CD4-positive, alpha-beta T cell treated with Interleukin-1 beta for 1 hour (primary cell): ENCODE measurements at places on chromosomes 16 and 17.

DNA sequence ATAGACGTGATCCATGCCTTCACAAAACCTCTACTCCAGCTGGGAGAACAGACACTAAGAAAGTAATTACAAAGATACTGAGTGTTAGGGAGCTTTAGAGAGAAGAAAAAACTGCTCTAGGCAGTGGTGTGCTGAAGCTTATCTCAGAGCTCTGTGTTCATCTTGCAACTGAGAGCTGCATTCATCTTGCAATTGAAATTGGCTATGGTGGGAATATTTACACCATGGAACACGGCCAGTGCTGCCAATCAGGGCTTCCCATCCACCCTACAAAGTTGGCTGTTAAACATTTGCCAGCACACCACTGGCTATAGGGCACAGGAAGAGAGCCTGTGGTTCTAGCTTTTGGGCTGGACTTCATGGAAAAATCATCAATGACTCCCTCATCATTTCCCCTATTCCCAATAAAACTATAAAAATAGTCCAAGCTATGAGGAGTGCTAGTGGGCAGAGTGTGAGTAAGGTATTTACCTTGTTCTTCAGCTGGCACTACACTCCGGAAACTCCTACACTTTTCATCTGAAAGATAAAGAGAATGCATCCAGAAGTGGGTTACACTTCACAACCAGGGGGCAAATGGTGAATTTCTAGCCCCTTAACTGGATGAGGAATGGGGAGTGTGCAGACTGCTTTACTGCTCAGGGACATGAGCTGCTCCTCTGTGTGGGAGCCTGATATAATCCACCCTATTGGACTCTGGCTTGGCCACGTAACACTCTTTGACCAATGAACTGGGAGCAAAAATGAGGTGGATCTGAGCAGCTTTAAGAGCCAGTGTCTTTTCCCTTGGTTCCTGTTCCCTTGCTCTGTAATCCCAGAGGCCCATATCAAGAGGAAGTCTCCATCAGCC is 11.6 kb downstream of the GSG1L2 start:
- DNase-seq = no peak

DNA sequence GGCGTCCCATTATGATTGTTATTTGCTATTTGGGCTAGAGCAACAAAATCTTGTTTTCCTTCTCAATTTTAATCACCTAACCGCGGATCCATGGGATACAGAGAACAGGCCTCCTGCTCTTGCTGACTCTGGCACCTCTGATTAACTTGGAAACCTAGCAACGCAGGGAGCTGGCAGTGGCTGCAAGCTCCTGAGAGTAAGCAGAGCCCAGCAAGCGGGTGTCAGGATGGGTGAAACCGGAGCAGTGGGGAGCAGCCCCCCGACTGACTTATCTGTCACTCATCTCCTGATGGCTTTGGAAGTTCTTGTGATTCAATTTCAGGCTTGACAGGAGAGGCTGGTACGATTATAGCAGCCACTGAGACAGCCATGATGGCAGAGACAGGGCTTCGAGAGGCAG is 45.5 kb upstream of the CDC42EP4 start:
- DNase-seq = no peak

DNA sequence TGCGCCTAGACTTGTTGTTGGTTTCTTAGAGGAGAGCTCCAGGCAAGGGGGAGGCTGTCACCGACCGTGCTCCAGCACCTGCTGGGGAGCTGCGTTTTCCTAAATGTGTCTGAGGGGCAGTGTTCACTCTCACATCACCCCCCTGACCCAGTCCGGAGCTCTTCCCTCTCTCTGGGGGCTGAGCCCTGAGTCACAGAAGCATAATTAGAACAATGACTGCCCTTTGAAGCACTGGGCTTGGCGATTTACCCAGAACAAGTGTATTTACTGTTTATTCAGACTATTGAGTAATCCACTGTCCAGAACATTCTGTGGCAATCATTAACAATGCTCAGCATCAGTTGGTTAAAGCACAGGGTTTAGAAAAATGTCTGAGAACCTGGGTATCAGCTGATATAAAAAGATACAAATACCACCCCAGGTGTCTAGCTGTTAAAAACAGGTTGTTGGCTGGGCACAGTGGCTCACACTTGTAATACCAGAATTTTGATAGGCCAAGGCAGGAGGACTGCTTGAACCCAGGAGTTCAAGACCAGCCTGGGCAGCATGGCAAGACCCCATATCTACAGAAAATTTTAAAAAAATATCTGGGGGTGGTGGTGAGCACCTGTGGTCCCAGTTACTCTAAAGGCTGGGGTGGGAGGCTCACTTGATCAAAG is 8.1 kb downstream of the CES4A start:
- DNase-seq = no peak

GRCh38 chr17:689556-690275 is 24.9 kb downstream of the VPS53 start:
- DNase-seq = no peak

DNA sequence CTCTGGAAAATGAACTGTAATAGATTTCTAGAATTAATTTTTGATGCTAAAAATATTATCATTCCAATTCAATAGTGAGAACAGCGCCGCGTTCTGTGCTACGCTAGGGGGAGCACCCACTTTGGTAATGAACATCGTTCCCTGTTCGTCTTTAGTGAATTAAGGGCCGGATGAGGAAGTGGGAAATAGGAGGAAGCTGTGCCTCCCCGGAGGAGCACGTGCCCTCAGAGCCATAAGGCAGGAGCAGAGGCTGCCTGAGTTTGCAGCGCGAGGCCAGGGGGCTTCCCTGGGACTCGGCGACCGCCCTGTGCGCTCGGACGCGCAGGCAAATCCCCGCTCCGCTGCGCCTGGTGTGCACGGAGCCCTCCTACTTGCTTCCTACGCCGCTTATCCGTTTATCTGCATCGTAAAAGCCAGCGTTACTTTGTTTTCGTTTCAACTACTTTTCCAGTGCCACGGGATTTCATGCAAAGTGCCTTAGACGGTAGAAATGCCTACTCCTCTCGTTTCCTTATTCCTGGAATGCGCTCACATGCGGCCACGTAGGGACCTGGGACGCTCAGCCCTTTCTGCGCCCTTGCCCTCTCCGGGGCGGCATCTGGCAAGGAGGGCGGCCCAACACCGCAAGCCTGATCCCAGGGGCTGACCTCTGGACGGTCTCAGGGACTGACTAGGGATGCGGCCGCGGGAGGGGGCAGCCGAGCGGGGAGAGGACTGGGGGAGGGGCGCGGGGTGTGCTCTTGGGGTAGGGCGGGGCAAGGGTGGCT is 76.4 kb downstream of the KCNJ12 start:
- DNase-seq = peak; percentile 37

GRCh38 chr17:49433000-49433694 is 18.5 kb upstream of the PHB1 start:
- DNase-seq = no peak

DNA sequence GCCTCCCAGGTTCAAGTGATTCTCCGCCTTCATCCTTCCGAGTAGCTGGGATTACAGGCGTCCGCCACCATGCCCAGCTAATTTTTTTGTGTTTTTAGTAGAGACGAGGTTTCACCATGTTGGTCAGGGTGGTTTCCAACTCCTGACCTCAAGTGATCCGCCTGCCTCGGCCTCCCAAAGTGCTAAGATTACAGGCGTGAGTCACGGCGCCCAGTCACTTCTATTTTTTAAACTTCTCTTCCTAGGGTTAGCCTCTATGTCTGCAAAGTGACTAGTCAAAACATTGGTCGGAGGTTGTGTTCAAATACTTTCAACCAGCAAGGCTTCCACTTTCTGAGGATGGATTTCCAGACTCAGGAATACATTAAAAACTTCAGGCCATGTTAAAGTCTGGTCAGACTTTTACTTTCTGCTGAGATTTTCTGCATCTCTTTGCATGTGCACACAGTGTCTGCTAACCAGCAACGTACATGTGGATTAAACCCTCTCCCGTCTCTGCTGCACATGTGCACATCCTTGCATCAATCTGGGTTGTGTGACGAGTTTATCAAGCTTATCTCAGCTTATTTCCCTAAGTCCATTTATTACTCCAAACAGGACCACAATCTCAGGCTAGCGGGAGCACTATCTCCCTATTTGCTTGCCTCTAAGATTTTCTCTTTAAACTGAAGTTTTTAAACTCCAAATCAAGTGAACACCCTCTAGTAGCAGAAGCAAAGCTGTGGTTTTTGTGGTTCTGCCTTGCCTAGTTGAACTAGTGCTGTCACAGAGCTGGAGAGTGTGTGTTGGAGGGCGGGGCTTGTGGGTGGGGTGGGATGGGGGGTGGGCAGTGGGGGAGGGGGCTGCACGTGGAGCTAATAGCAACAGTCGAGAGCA is 525.2 kb upstream of the GOT2 start:
- DNase-seq = peak; percentile 15

DNA sequence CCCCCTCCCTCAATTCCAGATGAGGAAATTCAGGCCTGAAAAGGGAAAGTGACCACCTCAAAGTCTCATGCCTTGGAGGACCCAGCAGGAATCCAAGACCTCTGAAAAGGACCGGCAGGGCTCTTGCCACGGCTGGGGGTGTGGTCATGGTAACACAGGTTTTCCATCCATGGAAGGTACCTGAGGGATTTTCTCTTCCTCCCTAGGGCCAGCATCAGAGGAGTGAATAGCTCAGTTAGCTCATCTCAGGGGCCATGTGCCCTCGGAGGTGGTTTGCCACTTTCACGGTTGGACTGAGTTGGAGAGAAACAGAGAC is 1.3 kb downstream of the CIITA start:
- DNase-seq = no peak

- no peak for DNase-seq
These were observed 168.5 kb upstream of the DYNLRB2 start for GRCh38 chr16:80372341-80372740.

GRCh38 chr16:73797115-73797514 is 499.5 kb upstream of the PSMD7 start:
- DNase-seq = no peak

DNA sequence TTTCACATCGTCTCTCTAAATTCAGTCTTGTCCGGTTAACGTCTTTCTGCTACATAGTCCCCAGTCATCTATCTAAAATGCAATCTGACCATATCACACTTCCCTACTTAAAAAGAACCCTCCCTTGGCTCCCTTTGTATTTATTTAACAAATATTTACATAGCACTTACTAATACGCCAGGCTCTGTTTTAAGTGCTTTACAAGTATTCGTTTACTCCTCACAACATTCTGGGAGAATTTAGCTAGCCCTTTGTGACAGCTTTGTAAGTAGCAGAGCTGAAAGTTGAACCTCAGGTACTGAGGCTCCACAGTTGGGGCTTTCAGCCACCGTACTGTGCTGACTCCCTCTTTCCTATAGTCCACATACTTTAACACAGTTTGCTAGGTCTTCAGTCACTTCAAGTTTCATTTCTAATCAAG is 9.2 kb downstream of the PAFAH1B1 start:
- DNase-seq = no peak

DNA sequence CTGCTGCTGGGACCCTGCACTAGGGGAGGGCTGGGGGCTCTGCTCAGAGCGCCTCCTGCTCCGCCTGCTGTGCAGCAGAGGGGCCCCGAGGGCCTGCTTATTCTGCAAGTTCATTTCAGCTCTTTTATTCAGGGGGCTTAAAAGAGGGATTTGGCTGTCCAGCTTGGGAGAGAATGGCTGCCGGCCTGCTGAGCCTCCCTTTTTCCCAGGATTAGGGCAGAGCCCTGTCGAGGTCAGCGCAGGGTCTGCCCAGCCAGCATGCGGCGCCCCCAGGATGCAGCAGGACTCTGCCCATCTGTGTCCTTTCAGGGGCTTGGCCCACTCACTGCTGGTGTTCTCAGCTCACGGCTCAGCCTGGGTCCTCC is 1.1 kb downstream of the SMIM5 start:
- no peak for DNase-seq

GRCh38 chr17:49820773-49821172 is 27.1 kb downstream of the TAC4 start:
- no peak for DNase-seq

GRCh38 chr17:2111691-2112090 is 56.8 kb downstream of the HIC1 start:
- no peak for DNase-seq

- no peak for DNase-seq
These were observed 12.0 kb downstream of the USP36 start for GRCh38 chr17:78828470-78829185.

DNA sequence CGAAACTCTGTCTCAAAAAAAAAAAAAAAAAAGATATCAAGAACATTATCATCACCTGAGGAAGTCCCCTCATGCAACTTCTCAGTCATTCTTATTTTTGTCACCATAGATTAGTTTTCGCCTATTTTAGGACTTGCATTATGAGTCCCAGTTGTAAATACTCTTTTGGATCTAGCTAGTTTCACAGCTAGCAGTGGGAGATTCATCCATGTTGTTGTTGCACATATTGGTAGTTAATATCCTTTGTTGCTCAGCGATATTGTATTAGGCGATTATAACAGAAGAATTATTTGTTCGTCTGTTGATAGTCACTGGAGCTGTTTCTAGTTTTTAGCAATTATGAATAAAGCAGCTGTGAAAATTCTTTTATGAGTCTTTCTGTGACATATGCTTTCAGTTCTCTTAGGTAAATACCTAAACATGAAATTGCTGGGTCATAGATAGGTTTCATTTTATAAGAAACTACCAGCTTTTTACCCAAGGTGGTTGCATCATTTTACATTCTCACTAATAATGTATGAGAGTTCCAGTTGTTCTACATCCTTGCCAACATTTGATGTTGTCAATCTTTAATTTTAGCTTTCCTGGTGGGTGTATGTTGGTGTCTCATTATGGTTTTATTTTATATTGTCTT is 40.7 kb upstream of the MAP3K14 start:
- DNase-seq = no peak

DNA sequence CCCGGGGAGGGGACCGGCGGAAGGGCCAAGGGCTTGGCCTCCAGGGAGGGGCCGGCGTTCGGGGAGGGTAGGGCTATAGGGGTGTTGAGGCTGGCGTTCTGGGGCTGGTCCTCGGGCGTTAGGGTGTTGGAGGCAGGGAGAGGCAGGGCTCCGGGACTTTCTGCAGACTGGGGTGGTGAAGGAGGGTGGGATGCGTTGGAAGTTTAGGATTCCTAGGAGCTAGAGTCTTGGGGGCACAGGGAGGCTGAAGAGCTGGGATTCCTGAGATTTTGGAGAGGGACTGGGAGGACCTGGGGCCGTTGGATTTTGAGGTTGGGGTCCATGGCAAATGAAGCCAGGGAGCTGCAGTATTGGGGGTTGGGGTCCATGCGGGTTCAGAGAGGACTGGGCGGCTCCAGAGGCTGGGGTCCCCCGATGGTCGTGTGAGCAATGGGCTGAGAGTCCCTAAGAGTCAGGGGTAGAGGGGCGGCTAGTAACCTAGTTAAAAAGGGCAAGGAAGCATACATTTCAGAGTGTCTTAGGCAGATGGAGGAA is 740 bp downstream of the NFATC2IP start:
- DNase-seq = no peak

- no peak for DNase-seq
These were observed 14.2 kb downstream of the CIAPIN1 start for GRCh38 chr16:57432989-57433388.

DNA sequence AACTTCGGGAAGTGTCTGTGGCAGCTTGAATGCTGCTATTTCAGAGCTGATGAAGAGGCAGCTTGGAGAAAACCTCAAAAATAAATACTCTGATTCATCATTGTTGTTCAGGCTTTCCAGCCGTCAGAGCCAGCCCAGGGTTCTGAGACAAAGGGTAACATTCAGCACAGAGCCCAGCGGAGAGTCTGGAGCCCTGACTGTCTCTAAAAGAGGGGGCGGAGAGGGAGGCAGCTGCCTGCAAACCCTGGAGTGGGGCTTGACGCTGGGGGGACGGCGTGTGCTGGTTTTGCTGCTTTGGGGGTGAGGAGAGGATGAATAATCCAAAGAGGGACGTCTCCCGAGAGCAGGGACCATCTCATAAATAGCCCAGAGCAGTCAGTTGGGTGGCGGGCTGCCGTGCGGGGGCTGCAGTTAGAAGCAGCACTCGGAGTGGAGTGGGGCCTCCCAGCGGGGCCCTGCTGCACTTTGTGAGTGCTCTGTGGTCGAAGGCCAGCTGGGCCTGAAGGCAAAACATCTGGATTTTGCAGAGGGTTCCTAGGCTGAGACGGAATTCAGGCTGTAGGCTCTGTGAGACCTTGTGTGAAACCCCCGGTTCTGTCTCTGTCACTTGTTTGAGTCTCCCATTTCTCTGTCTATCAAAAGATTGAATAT is 237.8 kb downstream of the PRKCA start:
- no peak for DNase-seq
